Large intestine (tissue), 12 donors: ENCODE measurements at places on chromosomes 7 and 10. TPM values are rescaled to one million over a fixed set of nuclear protein-coding genes. Genes with fewer than 3 reads are reported as not detected.
A peak's percentile ranks its signal among the peaks of the same experiment; 100 is the strongest.

- no peak overlapping the region for H3K4me3 ChIP-seq
- DNase-seq, result no peak
- no peak overlapping the region for H3K27ac ChIP-seq
- no peaks in the 10 kb centered on the region for H3K27me3 ChIP-seq
- no peaks in the 10 kb centered on the region for H3K4me1 ChIP-seq
Observed at GRCh38 chr10:118495499-118495898, 99.9 kb downstream of the PRLHR start.

- DNase-seq, result no peak
- no peaks in the 10 kb centered on the region for H3K4me1 ChIP-seq
- no peaks in the 10 kb centered on the region for H3K36me3 ChIP-seq
Observed at GRCh38 chr7:99102809-99103690, 40.9 kb downstream of the SMURF1 start.

DNA sequence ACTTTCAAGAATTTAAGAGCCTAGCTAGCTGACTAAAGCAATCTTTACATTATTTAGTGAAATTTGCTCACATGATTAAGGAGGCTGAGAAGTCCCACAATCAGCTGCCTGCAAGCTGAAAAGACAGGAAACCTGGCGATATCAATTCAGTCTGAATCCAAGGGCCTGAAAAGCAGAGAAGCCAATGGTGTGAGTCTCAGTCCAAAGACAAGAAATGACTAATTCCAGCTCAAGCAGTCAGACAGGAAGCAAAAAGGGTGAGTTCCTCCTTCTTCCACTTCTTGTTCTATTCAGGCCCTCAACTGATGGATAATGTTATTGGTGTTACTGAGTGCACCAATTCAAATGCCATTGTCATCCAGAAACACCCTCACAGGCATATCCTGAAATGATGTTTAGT lies 1231.6 kb upstream of the CELF2 start:
- H3K36me3 ChIP-seq, result no peaks in the 10 kb centered on the region
- no peaks in the 10 kb centered on the region for H3K4me1 ChIP-seq
- no peaks in the 10 kb centered on the region for H3K27me3 ChIP-seq
- no peak overlapping the region for H3K27ac ChIP-seq
- no peak overlapping the region for H3K4me3 ChIP-seq

DNA sequence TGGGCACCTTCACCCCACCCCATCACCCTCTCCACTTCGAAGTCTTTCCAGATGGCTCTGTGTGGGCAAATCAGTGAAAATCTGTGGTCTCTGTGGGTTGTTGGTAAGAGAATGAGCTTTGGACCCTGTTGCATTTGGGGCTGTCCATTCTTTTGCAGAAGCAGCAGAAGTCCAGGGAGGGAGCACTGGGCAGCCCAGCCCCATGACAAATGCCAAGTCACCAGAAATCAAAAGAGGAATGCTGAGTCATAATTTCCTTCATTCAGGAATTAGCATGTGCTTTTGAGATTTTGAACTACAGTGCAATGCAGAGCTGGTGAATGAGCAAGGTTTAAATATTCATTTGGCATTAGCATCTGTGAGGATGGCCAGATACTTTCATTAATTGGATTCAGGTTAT lies 556.2 kb downstream of the LRMDA start:
- no peak overlapping the region for H3K27ac ChIP-seq
- no peaks in the 10 kb centered on the region for H3K36me3 ChIP-seq
- no peak overlapping the region for H3K4me3 ChIP-seq
- no peak for DNase-seq
- no peaks in the 10 kb centered on the region for H3K4me1 ChIP-seq
- H3K27me3 ChIP-seq, result no peaks in the 10 kb centered on the region

- no peak overlapping the region for H3K4me3 ChIP-seq
- no peaks in the 10 kb centered on the region for H3K27me3 ChIP-seq
- peaks cover 9% of the 10 kb centered on the region for H3K4me1 ChIP-seq
- DNase-seq, result peak; percentile 67
- peak overlapping the region; percentile 74 for H3K27ac ChIP-seq
- H3K36me3 ChIP-seq, result peaks cover 11% of the 10 kb centered on the region
Observed at GRCh38 chr10:80187465-80188409, 17.6 kb downstream of the ANXA11 start.

GRCh38 chr7:133934977-133935330 lies 192.2 kb upstream of the LRGUK start:
- H3K4me1 ChIP-seq, result no peaks in the 10 kb centered on the region
- H3K36me3 ChIP-seq, result peaks cover 6% of the 10 kb centered on the region
- no peaks in the 10 kb centered on the region for H3K27me3 ChIP-seq
- no peak overlapping the region for H3K4me3 ChIP-seq
- no peak overlapping the region for H3K27ac ChIP-seq

GRCh38 chr7:16412274-16413254 lies 8.8 kb downstream of the CRPPA start:
- H3K4me1 ChIP-seq, result no peaks in the 10 kb centered on the region
- no peak overlapping the region for H3K4me3 ChIP-seq
- no peaks in the 10 kb centered on the region for H3K27me3 ChIP-seq
- H3K36me3 ChIP-seq, result no peaks in the 10 kb centered on the region
- H3K27ac ChIP-seq, result no peak overlapping the region

DNA sequence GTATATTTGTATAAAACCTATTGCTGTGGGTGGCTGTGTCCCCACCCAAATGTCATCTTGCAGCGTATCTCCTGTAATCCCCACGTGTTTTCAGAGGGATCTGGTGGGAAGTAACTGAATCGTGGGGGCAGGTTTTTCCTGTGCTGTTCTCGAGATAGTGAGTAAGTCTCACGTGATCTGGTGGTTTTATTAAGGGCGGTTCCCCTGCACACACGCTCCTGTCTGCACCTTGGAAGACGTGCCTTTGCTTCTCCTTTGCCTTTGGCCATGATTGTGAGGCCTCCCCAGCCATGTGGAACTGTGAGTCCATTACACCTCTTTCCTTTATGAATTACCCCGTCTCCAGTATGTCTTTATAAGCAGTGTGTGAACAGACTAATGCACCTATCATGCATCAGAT lies 97.6 kb downstream of the DYNC2I1 start:
- H3K27me3 ChIP-seq, result peaks cover 5% of the 10 kb centered on the region
- H3K36me3 ChIP-seq, result peaks cover 13% of the 10 kb centered on the region
- H3K4me3 ChIP-seq, result no peak overlapping the region
- no peak for DNase-seq
- H3K4me1 ChIP-seq, result peaks cover 4% of the 10 kb centered on the region

Gene TRIM56
- polyA plus RNA-seq, result 25.6 TPM

Gene CHAT
- polyA plus RNA-seq, result 0.96 TPM

Gene ARHGEF5
- 41.1 TPM for polyA plus RNA-seq

Gene LRRC18
- 0.24 TPM for polyA plus RNA-seq

Gene ACTL6B
- 2.9 TPM for polyA plus RNA-seq

Gene INA
- 16.9 TPM for polyA plus RNA-seq

Gene TRPV5
- polyA plus RNA-seq, result 0.73 TPM

Gene TFR2
- 2.7 TPM for polyA plus RNA-seq

Gene EPHB6
- polyA plus RNA-seq, result 6.8 TPM

Gene TMEM130
- polyA plus RNA-seq, result 4.4 TPM

Gene MSMB
- 0.25 TPM for polyA plus RNA-seq
